ENCODE measurements at places on chromosomes 1 and 21.

DNA sequence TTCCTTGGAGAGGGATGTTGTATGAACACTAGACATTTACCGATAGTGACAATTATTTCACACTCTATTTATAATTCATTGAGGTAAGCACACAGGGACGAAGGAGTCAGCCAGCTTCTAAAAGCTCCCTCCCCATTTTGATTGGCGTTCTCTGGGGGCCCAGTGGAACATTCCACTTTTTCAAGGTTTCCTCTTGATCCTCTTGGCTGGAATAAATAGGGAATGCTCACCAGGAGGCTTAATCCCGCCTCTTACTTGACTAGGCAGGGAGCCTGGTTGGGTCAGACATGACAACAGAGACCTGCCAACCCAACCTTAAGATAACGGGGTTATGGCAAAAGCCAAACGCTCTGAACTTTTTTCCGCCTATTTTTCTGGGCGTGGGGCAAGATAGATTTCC lies 974 bp downstream of the ACTN2 start:
- DNase-seq, result no peak

- no peak for DNase-seq
Observed at GRCh38 chr1:18128298-18128697, 20.7 kb downstream of the IGSF21 start.

DNA sequence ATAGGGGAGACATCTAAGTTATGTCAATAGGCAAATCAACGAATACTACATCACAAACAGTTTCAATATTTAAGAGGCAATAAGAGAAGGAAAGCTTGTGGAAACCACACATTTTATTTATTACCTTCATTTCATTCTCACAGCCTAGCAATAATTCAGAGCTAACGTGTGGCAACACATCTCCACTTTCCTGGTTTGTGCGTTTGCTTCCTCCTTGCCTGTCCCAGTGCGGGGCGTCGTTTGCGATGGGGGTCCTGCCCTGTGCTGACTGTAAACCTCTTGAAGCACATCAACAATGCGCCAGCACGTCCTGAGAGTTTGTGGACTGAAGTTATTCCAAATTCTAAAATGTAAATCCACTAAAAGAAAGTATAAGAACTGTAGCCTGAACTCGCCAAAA lies 14.4 kb upstream of the VPS26C start:
- DNase-seq, result no peak

GRCh38 chr1:9700340-9700739 lies 48.8 kb downstream of the PIK3CD start:
- no peak for DNase-seq

GRCh38 chr1:114669562-114670082 lies at the start of gene DENND2C:
DENND2C (minus strand) TSS chr1:114670049; CDS start chr1:114625984, 44,065 bp downstream.
- DNase-seq, result peak; percentile 82

Data from mesendoderm (in vitro differentiated cells).